ENCODE measurements at places on chromosomes 12 and 14.

GRCh38 chr14:73189651-73190050 lies 47.7 kb upstream of the PAPLN start:
- no peak for DNase-seq

DNA sequence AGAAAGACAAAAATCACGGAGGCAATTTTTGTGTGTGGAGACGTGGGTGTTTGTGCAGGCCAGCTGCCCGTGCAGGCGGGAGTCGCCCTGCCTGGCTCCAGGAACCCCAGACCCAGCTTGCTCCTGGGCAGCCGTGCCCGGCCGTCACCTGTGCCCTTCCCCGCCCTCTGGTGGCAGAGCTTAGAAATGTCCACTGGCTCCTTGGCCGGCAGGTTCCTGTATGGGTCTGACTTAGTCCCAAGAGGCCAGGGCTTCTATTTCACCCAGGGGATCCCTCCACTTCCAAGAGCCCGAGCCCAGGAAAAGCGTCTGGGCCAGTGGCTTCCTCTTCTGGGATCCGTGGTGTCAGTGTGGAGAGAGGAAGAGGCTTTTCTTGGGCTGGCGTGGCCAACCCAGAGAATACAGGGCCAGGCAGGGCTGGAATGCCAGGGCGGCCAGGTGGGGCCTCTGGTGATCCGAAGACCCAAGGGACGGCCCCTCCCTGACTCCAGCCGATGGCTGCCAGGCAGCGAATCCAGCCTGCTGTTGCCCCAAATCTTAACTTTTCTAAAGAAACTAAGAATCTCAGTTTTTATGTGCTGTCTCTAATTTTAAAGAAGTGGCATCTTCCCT lies 120.9 kb downstream of the TMEM132C start:
- peak; percentile 31 for DNase-seq

DNA sequence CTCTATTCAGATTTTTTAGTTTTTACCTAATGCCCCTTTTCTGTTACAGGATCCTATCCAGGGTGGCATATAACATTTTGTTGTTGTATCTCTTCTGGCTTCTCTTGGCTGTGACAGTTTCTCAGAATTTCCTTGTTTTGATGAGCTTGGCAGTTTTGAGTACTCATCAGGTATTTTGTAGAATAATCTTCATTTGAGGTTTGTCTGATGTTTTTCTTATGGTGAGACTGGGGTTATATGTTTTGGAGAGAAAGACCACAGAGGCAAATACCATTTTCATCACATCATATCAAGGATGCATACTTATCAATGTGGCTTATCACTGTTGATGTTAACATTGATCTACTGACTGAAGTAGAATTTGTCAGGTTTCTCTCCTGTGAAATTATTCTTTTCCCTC lies 14.0 kb upstream of the LYZ start:
- no peak for DNase-seq

GRCh38 chr12:67782573-67782972 lies 134.0 kb downstream of the DYRK2 start:
- no peak for DNase-seq

DNA sequence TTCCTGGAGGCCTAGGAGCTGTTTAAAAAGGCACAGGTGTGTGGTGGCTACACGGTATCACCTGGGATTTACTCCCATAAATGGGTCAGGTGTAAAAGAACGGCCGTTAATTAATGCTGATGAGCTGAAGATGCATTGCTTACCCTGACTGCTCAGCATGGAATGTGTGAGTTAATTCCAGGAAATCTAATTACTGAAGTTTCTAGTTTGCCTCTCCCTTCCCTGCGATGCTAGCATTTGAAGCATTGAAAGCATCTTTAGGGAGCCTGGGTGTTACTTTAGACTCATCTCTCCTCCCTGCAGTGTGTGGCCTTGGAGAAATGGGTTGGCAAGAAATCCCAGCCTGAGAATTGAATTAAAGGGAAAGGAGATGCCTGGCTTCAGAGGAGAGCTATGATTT lies 415.9 kb downstream of the FUT8 start:
- DNase-seq, result no peak

DNA sequence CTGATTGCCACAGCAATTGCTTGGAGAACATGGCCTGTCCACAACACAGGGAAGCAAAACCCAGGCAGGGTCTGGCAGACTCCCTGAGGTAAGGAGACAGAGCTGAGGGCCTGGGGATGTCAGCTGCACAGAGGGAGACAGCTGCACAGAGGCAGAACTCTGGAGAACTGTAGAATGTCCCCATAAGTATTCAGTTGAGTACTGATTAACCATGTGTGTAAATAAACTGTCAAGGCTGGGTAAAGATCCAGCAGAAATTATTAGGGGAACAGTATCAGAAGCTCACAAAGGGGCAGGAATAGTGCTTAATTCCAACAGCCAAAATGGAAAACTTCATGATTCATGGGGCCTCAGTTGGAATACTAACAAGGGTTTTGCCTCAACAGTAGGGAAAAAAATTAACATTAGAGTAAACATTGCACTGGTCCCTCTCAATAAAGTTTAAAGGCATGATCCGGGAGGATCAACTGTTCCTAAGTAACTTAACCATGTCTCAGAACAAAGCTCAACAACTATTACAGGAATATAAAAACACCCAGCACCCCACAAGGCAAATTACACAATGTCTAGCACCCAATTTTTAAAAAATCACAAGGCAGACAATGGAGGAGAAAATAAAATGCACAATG lies 201.3 kb upstream of the RASSF8 start:
- DNase-seq, result peak; percentile 51

DNA sequence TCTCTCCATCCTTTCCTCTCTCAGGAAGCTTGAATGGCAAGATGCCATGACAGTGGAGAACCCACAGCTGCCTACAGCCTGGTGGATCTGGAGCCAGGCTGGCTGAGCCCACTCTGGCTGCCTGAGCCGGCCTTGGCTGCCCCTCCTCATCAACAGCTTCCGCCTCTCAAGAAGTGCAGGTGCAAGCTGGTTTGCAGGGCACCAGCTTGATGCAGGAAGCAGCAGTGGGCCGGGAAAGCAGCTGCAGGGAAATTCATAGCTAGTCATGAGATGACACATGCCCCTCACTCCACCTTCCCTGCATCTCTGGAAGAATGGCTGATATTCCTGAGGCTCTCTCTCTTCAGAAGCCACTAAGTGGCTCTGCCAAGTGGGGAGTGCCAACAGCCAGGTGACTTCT lies 289.1 kb downstream of the RPS29 start:
- no peak for DNase-seq

DNA sequence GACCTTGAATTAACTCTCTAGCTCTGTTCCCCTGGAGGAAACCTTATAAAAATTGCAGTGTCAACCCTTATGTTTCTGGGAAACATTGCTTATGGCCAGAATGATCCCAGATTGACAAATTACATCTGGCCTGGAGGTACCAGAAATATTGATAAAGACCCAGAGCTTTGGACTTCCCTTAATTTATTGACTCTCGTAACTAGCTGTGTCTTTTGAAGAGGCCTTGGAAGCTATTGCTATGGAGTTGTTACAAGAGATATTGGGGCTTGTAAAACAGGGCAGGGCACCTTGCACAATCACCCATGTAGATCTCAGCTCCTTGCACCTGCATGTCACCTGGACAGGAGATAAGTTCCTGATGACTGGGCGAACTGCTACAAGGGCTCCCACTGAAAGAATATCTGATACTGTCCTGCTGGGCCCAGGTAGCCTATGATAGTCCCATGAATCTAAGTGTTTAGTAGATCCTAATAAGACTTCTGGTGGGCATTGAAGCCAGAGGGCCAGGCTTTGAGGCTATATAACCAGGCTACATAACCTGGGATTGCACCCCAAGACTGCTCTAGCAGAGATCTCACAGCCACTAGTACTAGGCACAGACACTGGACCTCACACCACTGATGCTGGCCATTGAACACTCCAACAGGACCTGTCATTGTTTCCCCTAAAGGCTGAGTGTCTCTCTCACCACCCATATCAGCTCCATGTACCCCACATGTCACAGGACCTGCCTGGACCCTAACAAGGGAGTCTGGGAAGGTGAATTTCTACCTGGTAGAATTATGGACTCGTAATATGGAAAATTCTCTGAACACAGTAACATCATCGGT lies 135.7 kb upstream of the PWP1 start:
- no peak for DNase-seq

DNA sequence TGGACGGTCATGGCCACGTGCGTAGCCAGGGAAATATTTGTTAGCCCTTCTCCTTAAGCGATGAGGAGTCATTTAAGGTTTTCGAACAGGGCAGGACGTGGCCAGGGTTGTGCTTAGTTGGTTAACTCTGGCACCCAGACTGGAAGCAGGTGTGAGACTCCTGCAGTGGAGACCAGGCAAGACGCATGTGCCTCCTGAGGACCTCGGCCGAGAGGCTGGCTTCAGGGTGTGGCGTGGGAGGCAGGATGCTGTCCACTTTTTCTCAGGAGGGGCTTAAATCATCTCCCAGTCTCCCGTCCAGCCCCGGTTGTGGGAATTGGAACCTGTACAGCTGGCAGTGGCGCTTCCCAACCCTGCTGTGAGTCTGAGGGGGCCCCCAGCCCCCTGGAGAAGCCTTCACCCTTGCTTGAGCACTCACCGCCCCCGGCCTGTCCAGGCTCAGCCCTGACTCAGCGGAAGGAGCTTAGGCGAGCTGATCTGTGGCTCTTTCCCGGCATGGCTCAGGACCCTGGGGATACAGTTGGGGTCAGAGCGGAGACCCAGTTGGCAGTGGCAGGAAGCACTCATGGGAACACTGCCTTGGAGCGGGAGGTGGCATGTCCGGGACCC lies 46.3 kb upstream of the TSPAN9 start:
- no peak for DNase-seq

DNA sequence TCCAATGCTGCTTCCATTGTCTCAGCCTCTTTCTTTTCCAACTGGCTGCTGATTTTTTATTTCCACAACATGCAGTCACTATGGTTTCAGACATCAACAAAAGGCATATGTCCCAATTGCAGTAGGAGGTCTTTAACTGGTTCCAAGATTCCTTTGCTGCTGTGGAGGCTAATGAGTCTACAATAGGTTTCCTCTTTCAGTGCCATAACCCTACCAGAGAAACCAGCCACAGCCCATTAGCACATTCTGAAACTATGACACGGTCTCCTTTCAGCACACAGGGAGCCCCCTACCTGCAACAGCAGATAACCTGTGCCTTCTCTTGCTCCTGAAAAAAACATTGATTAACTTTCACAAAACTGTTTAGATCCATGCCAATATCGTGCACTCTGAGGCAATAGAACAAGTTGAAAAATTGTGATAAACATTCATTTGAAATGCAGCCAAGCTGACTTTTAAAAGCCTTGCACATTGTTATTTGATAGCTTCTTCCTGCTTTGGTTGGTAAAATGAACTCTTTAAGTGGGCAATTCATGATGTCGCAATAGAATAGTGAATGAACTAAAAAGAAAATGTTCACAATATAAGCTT lies 32.4 kb downstream of the PLEKHG7 start:
- peak; percentile 19 for DNase-seq

DNA sequence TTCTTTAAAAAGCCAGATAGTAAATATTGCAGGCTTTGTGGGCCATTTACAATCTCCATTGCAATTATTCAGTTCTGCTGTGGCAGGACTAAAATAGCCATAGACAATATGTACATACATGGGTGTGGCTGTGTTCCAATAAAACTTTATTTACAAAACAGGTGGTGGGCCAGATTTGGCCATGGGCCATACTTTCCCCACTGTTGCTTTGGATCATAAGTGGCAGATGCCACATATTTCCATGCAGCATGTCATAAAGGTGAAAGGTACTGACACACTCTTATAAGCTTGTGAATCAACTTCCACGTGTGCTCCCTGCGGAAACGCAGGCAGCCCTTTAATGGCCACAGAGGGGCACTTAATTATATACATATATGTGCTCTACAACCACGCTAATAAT lies 244.4 kb upstream of the FOXN3 start:
- DNase-seq, result no peak

GRCh38 chr14:103848175-103849077 lies 1.1 kb upstream of the PPP1R13B start:
- no peak for DNase-seq

DNA sequence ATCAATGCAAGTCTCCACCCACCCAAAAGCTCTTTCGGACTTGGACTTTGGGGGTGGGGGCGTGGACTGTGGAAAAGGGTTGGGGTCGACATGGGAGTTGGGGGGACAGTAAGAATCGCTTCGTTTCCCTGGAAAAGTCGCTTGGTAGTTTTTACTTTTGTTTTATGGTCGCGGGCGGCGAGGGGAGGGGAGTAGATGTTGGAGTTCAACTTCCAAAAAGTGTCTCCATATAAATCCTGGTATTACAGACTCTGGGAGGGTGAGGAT lies 568 bp upstream of the BCL11B start:
- DNase-seq, result no peak

- no peak for DNase-seq
Observed at GRCh38 chr14:48925184-48925583, 661.0 kb downstream of the RPS29 start.

DNA sequence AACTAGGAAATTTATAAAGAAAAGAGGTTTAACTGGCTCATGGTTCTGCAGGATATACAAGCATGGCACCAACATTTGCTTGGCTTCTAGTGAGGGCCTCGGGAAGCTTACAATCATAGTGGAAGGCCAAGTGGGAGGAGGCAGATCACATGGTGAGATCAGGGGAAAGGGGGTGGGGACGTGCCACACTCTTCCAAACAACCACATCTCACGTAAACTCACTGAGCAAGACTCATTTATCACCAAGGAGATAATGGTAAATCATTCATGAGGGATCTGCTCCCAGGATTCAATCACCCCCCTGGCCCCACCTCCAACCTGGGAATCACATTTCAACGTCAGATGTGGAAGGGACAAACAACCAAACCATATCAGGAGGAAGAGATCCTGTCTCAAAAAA lies 35.8 kb downstream of the NUMB start:
- no peak for DNase-seq

- DNase-seq, result no peak
Observed at GRCh38 chr14:102154821-102155549, 15.3 kb downstream of the WDR20 start.

DNA sequence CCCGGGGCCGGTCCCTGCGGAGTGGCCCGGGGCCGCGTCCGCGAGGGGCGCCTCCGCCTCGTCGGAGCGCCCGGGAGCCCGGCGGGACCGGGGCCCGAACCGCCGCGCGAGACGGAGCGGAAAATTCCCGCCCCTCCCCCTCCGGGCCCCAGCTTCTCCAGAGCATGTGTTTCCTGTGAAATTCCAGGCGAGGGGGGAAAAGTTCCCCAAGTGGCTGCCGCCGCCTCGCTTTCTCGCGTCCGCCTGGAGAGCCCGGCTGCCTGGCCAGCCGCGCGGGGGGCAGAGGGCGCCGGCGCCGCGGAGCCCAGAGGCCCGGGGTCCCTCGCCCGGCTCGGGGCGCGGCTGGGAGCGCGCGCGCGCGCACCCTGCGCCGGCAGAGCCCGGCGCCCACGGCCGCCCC lies 904 bp downstream of the CACNA1C start:
- DNase-seq, result no peak
